ENCODE measurements at places on chromosomes 1 and 21.

DNA sequence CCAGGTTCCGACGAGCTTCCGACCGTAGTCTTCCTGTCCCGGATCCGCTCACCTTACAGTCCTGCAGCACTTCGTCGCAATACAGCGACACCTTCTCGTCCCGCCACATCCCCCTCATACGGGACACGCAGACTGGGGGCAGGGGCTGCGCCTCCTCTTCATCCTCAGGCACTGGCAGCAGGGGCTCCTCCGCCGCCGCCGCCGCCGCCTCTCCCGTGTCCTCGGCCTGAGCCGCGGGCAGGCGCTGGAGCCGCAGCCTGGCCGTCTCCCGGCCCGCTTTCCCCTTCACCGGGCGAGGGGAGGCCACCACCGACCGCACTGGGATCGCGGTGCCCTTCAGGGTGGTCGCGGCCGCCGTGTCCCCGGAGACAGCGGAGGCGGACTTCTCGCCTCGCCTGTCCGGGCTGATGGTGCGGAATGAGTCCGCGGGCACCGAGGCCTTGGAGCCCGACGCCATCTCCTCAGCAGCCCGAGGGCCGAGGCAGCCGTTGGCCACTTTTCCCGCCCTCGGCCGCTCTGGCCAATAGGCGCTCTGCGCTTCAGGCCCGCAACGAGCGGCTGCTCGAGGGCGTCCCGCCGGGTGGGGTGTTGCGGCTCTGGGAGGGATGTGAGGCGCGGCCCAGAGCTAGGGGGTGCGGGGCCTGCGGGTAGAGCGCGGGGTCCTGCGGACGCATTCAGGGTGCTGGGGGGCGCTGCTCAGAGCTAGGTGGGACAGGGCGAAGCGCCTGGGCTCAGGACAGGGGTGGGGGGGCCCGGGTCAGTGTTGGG lies at the start of gene SHCBP1L:
TSS of gene SHCBP1L (minus strand) at position 490 of the 768 bp plus-strand sequence. CDS start at position 457, 33 bp downstream.
- DNase-seq = no peak

DNA sequence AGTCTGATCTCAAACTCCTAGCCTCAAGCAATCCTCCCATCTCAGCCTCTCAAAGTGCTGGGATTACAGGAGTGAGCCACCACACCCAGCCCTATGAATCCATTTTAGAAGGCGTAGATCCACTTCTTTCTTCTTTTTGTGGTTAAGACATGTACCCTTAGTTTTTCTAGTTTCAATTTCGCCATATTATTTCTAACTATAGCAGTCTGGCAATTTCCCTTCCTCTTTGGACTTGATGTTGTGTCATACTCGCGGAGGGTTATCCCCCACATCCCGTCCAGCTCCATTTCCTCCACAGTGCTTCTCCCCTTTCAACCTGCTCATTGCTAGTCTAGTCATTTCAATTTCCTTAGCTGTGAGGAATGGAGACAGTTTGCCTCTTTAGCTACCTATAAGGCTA lies 5.2 kb upstream of the LRRC8D start:
- DNase-seq = no peak

DNA sequence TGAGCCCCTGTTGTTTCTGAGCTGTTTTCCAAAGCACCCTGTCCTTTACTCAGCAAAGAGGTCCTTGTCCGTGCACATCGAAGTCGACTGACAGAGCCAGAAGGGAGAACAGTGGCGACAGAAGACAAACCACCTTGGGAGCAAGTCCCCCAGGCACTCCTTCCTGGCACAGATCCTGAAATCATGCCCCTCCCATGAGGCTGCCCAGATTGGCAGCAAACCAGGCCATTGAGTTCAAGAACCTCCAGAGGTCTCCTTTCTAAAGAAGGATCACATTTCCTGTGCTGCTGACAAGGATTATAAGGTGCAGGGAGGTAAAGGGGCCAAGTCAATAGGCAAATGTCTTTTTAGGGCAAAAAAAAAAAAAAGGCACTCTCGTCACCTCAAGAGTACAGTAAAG lies 84.7 kb upstream of the HIVEP3 start:
- no peak for DNase-seq

DNA sequence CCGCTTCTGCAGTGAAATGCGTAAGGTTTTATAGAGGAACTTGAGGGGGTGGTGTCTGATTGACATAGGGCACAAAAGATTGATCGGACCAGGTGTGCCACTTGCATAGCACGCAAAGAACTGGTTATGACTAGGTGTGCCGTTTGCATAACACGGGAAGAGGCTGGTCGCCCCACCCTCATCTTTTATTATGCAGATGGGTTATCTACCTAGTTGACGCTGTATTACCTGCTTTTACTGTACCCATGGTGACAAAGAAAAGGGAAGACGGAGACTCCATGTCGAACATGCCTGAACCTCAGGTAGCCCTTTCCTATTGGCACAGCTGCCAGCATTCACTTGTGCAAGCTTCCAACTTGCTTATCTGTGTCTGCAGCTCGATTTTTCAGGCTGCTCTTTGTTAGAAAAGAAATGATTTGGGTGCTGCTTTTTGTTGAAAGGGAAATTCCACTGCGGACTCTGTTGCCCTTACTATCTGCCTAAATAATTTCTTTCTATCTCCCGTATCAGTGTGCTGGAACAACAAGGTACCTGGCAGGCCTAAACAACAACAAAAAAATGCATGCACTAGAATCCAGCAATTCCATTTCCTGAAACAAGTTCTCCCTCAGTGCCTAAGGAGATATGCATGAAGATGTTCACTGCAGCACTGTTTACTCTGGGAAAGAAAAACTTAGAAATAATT lies 194.4 kb upstream of the KAZN start:
- no peak for DNase-seq

- DNase-seq = no peak
Observed at GRCh38 chr1:215779729-215780128, 212.6 kb downstream of the KCTD3 start.

GRCh38 chr1:222926566-222926965 lies 111.7 kb downstream of the DISP1 start:
- no peak for DNase-seq

DNA sequence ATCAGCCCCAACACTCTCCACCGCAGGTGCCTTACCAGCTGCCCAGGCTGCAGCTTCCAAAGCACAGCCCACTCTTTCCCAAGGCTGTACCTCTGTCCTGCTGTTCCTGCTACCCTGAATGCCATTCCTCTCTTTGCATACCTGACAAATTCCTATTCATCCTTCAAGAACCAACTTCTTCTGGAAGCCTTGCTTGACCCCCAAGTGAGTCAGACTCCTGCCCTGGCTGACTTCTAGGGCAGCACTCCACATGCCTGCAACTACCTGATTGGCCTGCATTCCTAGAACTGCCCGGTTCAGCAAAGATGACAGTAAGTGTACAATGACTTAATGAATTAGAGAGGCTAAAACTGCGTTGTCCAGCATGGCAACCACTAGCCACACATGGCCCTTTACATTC lies 20.8 kb upstream of the PDZK1IP1 start:
- DNase-seq = no peak

DNA sequence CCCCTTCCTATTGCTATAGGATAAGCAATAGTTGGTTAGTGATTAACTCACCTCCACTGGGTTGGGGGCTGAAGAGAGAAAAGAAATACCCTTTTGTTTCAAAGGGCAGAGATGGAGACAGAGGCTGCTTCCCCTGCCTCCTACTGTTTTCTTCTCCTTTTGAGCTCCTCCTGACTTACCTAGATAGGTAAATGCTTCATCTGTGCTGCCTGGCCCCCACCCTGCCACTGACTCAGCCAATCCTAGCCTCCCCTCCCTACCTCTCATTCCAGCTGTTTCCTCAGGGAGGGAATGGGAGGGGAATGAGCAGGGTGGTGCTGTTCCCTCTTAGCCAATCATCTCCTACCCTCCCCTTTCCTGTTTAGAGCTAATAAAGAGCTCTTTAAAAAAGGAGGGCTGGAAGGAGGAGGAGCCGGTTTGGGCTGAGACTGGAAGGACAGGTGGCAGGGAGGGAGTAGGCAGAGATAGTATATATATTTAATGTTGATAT lies at the start of gene C1orf116:
TSS of gene C1orf116 (minus strand) at position 229 of the 490 bp plus-strand sequence. CDS start 5,158 bp downstream, outside the sequence.
- DNase-seq = no peak

DNA sequence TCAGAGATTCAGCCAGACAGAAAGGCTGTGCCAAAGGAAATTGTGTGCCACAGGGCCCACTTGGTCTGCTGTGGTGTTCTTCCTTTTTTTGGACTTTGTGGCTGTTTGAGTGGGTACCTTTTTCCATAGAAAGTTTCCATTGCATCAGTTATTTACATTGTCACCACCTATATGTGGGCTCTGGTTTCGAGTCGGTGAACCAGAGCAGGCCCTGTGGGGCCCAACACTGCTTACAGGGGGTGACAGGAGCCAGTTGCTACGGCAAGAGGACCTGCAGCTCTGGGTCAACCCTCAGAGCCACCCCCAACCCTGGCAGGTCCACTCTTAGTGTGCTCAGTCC lies 157.0 kb upstream of the EDN2 start:
- DNase-seq = no peak

- DNase-seq = no peak
Observed at GRCh38 chr1:117573386-117574023, 32.3 kb upstream of the TENT5C start.

Data from activated CD8-positive, alpha-beta memory T cell treated with anti-CD3 and anti-CD28 coated beads for 4 hours (primary cell).